ENCODE measurements at places on chromosomes 1 and 21.

GRCh38 chr1:5951846-5952410, 40.3 kb downstream of the NPHP4 start:
- DNase-seq, result no peak

GRCh38 chr1:115121793-115122192, 32.5 kb upstream of the TSPAN2 start:
- no peak for DNase-seq

DNA sequence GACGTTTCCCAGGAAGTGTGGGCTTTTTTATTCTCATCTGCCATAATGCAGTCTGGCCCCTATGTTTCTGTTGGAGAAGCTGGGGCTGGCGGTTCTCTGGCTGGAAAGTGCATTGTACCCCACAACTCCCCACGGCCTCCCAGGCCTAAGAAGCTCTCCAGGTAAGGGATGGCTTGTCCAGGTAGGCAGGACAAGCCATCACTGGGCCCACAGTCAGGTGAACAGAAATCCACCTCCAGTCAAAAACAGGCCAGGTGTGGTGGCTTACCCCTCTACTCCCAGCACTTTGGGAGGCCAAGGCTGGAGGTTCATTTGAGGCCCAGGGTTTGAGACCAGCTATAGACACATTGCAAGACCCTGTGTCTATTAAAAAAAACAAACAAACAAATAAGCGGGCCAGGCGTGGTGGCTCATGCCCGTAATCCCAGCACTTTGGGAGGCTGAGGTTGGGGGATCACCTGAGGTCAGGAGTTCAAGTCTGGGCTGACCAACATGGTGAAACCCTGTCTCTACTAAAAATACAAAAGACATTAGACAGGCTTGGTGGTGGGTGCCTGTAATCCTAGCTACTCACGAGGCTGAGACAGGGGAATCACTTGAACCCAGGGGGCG, 3.1 kb upstream of the WNT9A start:
- DNase-seq, result no peak

DNA sequence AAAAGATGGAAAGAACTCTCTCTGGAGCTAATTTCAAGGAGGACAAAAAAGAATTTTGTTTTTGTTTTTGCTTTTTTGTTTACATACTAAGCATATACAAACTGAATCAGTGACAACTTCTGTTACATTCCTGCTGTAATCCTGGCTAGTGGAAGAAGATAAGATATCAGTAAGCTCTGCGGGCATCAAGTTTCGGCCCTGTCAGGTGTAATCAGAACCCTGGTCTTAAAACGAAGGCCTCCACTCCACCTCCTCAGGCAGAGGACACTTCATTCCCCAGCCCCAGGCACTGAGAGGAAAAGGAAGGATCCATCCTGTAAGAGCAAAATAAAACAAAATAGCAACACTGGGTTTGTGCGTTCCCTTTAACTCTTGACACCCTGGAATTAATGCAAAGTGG, 88.9 kb upstream of the ARHGAP29 start:
- peak; percentile 49 for DNase-seq

- DNase-seq, result no peak
Observed at GRCh38 chr1:28172713-28173150, 3.8 kb downstream of the PTAFR start.

GRCh38 chr1:58881471-58881994, 97.7 kb upstream of the JUN start:
- no peak for DNase-seq

DNA sequence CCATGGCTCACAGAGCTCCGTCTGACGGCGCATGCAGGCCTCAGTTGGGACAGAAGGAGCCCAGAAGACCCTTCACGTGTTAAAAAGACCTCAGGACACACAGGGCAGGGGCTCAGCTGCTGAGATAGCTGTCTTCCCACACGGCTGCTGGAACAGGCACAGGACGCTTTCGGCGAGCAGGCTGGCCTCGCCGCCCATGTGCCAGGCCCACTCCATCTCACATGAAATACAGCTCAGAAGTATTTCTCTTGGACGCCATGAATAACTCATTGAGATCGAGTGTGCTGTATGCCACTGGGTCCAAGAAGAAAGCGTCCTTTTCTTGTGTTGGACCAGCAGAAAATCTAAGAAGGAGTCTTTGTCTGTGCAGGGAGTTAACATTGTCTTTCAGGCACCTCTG, 69.6 kb downstream of the SIM2 start:
- no peak for DNase-seq

GRCh38 chr1:226625832-226626576, 77.4 kb downstream of the STUM start:
- DNase-seq, result no peak

- DNase-seq, result peak; percentile 51
Observed at GRCh38 chr1:245121523-245121922, 33.3 kb upstream of the KIF26B start.

DNA sequence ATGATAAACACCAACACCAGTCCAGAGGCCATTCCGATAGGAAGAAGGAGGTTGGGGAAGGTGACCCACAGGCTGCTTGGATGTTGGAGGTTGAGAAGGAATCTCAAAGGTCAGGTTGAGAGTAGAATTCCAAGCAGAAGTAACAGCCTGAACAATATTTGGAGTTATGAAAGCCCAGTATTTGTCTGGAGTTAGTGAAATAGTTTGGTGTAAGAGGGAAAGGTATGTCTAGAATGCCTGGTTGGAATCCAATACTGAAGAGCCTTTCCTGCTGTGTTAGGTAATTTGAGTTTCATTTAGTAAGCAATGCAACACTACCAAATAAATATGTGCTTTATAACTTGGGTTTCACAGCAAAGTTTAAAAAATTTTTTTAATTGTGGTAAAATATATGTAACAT, 70.5 kb upstream of the MCOLN3 start:
- no peak for DNase-seq

- no peak for DNase-seq
Observed at GRCh38 chr1:78759881-78760280, 110.2 kb downstream of the IFI44 start.

DNA sequence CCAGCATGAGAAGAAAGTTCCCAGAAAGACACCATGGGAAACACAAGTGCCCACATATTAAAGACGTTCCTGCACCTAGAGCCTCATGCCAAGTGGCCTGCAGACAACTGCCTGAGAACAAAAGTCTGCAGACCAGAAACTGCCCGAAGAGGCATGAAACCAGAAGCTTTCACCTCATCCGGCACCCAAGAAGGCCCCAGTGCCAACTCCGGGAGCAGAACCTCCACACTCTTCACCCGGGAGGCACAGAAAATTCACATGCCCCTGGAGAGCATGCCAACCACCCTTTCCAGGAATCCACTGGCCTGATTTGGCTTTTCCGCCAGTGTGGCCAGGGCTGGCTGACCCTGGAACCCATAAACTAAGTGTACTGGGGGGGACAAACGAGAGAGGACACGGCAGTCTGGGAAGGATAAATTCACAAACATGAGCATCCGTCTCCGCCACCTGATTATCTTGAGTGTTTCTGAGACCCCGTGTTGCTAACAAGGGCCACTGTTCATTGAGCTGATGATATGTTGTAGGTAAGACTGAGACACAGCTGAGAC, 6.8 kb downstream of the TFF2 start:
- DNase-seq, result no peak

DNA sequence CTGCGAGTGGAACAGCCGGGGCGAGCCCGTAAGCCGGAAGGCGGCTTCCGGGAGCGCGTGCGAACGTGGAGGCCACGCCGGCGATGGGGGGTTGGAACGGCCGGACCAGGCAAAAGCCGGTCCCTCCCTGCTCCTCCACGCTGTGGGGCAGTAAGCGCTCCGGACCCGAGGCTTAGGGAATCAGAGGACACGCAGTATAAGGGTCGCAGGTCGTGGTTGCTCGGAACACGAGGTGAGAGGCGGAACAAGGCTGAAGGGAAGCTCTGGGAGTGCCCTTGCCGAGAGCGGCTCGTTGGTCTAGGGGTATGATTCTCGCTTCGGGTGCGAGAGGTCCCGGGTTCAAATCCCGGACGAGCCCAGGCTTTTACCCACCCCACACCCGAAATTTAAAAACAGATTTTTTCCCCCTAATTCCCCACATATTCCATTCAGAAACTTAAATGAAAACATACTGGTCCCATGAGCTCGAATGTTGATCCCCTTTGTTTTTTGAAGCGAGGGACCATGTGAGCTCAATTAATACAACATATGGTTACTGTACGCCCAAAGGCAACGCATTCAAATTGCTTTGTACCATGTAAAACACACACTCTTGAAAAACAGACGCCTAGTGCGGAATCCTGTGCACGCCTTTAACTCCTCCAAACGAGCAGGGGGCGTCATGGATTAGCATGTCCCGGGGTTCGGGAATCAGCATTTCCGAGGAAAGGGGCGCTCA, 7.2 kb upstream of the MPZL1 start:
- peak; percentile 80 for DNase-seq

DNA sequence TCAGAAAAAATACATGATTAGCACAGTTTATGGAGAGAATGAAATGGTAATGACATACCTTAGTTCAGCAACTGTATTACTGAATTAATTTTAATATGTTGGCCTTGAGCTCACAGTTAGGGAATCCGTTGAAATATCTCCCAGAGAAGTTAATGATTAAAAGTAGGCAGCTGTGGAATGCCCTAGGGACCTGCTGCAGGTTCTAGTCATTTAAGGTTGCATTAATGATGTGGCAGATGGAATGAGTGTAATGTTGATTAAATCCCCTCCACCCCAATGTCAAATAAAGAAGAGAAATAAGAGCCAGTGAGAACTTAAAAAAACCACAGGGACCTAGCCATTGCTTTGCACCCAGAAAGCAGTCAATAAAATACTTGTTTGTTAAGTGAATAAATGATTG, 40.3 kb upstream of the TRIM45 start:
- DNase-seq, result no peak

DNA sequence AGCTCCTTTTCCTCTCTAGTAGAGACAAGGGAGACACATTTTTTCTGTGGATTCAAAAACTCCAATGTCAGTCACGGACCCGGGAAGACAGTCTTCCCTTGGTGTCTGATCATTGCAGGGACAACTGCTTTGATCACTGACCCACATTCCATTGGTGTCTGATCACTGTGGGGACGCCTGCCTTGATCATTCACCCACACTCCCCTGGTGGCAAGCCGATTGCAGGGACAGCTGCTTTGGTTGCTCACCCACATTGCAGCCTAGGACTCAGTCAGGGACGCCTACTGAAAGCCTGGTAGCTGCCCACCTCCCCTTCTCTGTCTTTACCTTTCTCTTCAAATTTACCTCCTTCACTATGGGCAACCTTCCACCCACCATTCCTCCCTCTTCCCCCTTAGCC, 206.6 kb upstream of the DUSP10 start:
- no peak for DNase-seq

DNA sequence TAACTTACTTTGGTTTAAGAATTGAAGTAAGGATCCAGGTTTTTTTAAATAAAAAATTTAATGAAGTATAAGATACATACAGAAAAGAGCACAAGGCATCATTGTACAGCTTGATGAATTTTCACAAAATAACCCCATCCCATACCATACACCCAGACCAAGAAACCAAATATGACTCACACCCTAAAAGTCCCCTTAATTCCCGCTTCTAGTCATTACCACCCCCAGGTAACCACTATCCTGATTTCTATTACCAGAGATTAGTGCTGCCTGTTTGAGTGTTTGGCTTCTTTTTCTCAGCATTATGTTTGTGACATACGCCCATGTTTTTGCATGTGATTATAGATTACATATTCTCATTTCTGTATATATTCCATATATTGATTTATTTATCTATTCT, 98.5 kb upstream of the HIVEP3 start:
- no peak for DNase-seq

GRCh38 chr1:17375651-17376050, 3.7 kb downstream of the PADI6 start:
- no peak for DNase-seq
